ENCODE measurements at places on chromosomes 3 and 15.
A peak's percentile ranks its signal among the peaks of the same experiment; 100 is the strongest.

GRCh38 chr3:58560771-58561311 lies 16.4 kb downstream of the FAM107A start:
- DNase-seq = no peak

- DNase-seq = no peak
Measured at GRCh38 chr15:72227720-72228119, 3.3 kb downstream of the PKM start.

DNA sequence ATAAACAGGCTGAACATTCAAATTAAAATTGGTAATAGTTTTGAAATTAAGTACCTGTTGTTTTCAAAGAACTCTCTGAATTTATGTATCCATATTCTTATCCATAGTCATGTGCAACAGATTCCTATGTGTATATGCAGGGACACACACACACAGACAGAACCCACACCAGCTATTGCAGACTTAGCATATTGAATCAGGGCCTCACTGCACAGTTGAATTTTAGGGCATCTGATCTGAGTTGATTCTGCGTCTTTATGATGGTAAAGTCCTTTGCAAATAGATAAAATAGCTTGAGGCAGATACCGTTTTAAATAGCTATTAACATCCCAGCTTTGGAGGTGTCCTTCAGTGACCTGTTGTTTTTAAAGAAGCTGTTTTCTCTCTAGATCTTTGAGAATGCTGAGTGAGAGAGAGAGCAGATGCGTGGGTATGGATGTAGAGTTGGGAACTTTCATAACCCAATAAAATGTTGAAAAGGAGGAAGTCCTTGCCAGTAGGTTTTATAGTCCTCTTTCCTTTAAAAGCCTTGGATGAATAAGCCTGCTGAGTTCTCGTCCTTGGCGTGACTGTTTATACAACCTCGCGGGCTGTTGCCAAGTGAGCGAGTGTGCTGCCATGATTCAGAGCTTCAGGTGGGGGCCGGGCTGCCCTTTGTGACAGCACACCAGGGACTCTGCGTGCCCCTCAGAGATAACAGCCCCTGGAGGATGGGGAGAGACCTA lies 18.3 kb downstream of the MYZAP start:
- DNase-seq = no peak

GRCh38 chr3:9912294-9912935 lies 4.5 kb upstream of the IL17RC start:
- no peak for DNase-seq

DNA sequence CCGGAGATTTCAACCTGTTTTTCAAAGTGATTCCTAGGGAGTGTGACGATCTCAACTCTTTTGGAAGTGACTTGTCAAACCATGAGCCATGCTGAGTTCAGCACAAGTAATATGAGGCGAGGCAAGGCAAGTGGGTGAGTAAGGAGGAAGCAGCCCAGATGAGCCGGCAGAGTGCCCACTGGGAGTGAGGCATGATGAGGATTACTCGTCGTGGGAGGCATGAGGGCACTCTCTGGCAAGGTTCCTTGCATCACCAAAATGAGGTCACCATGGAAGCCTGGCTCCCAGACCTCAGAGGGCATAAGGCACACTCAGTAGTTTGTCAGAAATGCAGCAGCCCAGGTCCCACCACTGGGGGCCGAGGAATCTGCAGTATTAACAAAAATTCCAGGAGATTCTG lies 636.1 kb downstream of the MAGI1 start:
- DNase-seq = no peak

GRCh38 chr15:93428807-93429351 lies 339.9 kb upstream of the RGMA start:
- no peak for DNase-seq

- no peak for DNase-seq
Measured at GRCh38 chr15:56349554-56349953, 15.7 kb upstream of the TEX9 start.

DNA sequence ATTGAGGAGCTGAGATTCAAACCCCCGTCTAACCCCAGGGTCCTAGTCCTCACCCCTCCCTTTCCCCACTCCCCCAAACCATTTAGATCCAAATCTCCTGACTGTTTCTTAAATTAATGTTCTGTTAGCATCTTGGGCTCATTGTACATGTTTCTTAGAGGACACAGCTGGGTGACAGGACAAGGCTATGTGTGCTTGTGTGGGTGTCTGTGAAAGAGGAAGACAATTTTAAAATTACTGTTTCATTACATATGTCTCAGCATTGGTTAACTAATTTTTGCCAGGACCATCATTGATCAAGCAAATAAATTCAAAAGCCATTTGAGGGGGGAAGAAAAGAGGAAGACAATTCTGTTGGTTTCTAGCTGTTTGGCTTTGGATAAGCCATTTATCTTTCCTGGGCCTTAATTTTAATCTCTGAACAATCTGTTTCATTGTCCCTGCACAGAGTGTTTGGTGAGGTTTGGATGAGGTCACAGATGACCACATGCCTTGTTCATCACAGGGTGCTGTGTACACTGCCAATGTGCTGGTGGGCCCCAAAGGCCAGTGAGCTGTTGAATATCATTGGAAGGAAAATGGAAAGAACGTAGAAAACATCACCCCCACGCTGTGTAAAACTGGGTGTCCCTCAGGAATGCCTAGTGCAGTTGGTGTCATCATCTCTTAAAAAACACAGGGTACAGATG lies 51.9 kb downstream of the RPLP1 start:
- DNase-seq = no peak

DNA sequence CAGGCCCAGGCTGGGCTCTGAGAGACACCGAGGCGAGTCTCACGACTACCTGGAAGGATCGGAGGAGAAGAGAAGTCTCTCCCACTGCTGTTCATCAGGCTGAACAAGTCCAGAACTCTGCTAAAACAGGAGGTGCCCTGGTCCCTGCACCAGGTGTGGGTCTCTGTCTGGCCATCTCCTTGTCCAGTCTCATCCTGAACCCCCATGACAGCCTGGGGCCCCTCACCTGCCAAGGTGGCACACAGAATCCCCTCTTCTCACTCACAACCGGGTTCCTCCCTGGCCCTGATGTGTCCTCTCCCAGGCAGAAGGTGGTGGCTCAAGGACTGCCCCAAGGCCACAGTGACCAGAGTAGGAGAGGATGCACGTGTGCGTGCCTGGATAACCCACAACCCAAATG lies 34.1 kb downstream of the WNT7A start:
- no peak for DNase-seq

DNA sequence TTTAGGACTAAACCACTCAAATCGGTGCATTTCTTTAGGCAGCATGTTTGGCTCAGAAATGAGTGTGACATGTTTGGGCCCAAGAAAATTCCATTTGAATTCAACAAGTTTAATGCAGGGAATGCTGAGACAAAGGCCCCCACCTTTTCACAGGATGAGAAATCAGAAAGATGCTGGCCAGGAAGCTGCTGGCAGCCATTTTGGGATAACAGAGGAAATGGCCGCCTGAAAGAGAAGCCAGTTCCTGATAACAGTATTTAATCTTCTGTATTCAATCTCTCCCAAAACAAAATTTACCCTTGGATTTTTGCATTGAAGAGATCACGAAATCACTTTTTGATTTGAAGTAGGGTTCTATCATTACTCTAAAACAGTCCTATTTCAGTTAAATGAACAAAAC lies 350.9 kb downstream of the SLC9A9 start:
- DNase-seq = no peak

- DNase-seq = no peak
Measured at GRCh38 chr3:45612918-45613602, 18.5 kb downstream of the LIMD1 start.

DNA sequence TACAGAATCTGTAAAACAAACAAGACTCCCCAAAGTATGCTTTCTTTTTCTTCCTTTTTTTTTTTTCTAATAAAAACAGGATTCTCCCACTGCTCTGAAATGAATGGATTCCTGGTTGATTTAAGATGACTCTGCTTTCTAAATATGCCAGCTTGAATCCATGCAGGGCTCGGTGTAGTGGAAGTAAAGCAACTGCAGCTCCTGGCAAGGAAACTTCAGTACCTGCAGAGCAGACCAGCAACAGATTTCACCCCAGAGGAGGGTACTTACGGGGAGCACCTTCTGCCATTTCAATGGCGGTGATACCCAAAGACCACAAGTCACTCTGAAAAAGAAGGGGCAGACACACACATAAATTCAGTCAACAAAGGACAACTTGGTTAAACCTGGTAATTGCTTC lies 150.5 kb upstream of the SLC2A2 start:
- no peak for DNase-seq

DNA sequence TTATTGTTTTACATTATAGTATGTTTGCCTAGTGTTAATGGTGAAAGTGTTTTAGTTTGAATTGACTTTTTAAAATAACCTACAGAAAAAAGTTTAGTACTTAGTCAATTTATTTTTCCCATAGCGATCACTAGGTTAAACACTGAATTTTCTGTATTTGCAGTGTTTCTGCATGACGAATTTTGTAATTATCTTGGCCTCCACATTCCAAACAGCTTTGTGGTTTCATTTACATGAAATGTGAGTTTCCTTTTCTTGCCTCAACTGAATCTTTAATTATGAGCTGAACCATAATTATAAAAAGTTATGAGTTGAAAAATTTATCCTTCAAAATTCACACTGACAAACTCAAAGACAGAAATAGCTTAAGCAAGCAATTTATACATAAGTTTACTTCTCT lies 235.5 kb downstream of the CTNNB1 start:
- no peak for DNase-seq

- no peak for DNase-seq
Measured at GRCh38 chr3:62662677-62663076, 212.5 kb downstream of the CADPS start.

DNA sequence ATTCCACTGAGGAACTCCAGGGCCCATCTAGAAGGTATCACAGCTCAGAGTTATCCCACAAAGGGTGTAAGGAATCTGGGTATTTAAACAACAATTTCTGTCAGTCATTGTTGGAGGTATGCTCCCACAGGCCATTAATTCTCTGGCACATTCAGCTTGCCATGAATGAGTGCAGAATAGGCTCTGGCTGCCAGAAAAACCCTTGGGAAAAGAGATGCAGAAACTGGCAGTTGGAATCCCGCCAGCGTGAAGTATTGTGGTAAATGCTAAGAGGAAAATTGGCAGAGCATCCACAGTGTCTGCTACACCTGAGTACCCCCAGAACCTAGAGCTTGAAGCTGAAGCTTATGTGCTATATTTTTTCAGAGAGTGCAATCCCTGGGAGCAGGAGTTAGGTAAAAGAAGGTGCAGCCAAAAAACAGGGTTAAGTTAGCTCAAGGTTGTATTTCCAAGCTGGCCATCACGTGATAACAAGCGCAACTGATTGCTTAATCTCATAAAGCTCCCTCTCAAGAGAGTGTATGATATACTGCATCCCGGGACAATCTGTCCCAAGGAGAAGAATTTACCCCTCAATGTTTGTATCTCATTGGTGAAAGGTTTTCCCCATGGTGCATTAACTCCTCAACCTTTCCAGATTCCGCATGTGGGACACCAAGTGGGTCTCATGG lies 94.2 kb upstream of the ACP3 start:
- no peak for DNase-seq

GRCh38 chr3:129087138-129087702 lies 26.6 kb downstream of the GP9 start:
- DNase-seq = no peak

DNA sequence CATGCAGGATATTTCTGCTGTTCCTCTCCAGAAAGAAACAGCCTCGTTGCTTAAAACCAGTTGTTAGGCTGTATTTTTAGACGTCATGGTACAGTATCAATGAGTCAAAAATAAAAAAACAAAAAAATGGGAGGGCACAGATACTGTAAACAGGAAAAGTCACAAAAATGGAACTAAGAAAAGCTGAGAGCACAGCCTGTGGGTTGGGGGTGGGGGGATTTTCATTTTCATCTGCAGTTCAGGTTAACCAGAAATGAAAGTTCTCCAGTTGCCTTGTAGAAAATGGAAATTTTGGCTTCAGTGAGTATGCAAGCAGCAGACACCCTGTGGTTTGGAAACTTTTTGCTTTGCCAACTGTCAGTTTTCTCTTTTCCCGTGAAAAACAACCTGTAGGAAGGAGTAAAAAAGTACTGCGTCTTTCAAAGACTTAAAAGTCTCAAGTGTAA lies 59.0 kb downstream of the FRMD4B start:
- peak; percentile 51 for DNase-seq

DNA sequence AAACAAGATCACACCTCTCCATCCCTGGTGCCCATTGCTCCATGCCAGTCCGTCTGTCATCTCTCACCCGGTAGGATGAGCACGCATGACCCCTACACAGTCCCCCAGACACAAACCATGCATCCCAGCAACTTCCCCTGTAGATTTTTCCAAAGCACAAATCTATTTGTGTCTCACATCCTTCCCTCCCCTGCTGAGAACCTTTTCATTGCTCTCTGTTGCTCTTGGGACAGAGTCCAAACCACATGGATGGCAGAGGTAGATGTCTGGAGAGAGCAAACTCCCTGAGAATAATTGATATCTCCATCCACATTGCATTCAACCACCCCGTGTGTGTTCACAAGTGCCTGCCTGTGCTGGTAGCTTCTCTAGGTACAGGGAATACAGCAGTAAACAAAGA lies 29.9 kb upstream of the LRTM1 start:
- DNase-seq = no peak

GRCh38 chr3:43792904-43793303 lies 102.2 kb downstream of the ABHD5 start:
- DNase-seq = no peak

DNA sequence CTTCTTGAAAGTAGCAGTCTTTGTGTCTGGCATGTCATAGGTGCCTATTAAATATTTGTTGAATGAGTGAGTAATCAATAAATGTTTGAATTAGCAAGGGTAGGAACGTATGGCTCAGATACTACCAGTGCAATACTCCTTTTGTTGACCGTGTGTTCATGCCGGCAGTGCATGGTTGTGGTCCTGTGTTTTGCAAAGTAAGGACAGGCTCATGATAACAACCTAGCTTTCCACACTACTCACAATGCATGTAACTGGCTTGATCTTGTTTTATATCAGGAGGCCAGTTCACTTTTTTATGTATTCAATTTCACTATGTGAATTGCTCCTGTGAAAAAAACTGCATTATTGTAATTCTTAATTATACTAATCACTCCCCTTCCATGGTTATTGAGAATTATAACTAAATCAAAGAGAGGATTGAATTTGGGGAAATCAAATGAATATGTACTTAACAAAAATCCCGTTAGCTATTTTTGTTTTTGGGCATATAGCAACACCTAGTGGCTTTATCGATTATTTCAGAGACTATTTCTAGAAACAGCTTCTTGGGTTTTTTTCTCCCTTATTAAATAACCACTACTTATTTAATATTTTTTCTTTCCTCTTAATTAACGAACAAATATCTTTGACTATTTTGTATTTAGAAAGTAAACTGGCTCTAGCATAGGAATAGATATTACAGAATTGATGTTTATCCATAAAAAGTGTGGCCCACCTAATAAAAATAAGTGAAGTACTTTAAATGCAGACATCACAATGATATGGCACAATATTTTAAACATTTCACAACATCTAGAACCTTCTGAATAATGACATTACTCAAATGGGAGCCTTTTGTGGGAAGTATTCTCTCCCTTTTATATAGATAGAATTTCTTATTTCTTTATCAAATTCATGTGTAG lies 218.5 kb downstream of the BBX start:
- no peak for DNase-seq

DNA sequence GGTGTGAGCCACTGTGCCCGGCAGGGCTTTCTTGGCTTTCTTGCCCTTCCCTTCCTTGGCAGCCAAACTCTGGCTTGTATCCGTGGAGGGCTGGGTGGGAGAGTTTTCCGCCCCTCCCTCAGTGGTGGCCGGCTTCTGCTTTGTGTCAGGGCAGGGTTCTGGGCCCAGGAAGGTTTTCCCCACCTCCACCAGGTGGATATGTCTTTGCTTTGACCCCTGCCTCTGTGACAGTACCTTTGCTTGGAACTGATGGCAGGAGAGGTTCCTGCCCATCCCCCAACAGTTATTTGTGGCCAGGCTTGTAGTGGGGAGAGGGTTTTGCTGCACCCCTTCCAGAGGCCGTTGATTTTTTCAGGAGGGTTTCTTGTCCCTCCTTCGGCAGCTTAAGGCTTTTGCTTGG lies 24.3 kb downstream of the CSPG5 start:
- no peak for DNase-seq

All from stimulated activated CD4-positive, alpha-beta T cell treated with anti-CD3 and anti-CD28 coated beads, Interleukin-12 subunit alpha, Interleukin-12 subunit beta, amount 100 ng/mL, for 24 hours (primary cell).